ENCODE measurements at places on chromosomes 2 and 18. TPM values are rescaled to one million over a fixed set of nuclear protein-coding genes. Genes with fewer than 3 reads are reported as not detected.

DYNAP gene
- total RNA-seq = not detected

SAG gene
- not detected for total RNA-seq

CYP27A1 gene
- total RNA-seq = 26.1 TPM

SERPINB12 gene
- total RNA-seq = not detected

LIMS3 gene
- total RNA-seq = 0.81 TPM

TMEM178A gene
- 4.4 TPM for total RNA-seq

ANKRD62 gene
- total RNA-seq = not detected
